ENCODE measurements at places on chromosomes 2 and 18.

DNA sequence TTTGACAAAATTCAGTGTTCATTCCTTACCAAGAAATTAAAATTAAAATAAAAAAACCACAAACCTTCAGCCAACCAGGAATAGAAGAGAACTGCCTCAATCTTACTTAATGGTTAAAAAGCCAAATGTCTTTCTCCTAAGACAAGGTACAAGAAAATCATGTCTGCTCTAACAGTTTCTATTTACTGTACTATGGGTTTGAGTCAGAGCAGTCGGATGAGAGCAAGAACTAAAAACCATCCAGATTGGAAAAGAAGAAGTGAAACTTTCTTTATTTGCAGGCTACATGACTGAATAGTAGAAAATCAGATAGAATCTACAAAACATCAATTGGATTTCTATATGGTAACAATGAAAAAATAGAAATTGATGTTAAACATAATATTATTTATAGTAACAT, 555.5 kb upstream of the TNP1 start:
- DNase-seq = no peak

- DNase-seq = no peak
These were observed 3.9 kb downstream of the EVA1A start for GRCh38 chr2:75556679-75557366.

- no peak for DNase-seq
These were observed 44.2 kb downstream of the LHCGR start for GRCh38 chr2:48711343-48711742.

DNA sequence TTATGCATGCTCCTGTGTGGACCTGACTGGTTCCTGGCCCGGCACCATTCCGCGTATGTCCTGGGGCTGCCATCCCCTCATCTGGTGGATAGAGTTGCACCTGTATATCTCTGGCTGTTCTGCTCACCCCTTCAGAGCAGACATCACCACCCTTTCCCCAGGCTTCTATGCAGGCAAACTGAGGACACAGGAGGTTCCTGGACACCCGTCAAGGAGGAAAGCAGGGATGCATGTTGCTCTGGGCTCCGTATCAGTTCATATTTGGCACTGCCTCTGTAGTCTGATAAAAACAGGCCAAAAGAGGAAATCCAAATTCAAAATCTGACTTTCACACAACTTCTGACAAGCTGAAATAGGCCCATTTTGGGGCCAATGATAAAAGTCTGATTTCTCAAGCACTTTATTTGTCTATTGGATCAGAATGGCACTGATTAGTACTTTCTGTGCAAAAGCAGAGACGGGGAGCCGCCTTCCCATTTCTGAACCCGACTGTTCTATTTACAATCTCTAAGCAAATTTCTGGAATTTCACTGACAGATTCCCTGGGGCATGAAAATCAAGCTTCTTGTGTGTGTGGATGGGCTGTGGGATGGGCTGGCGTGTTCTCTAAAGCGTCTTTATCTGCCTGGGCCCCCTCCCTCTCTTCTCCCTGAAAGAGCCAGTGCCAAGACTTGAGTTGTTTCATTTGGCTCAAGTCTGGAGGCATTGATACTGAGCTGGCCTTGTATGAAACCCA, 96.9 kb downstream of the SETBP1 start:
- DNase-seq = no peak

DNA sequence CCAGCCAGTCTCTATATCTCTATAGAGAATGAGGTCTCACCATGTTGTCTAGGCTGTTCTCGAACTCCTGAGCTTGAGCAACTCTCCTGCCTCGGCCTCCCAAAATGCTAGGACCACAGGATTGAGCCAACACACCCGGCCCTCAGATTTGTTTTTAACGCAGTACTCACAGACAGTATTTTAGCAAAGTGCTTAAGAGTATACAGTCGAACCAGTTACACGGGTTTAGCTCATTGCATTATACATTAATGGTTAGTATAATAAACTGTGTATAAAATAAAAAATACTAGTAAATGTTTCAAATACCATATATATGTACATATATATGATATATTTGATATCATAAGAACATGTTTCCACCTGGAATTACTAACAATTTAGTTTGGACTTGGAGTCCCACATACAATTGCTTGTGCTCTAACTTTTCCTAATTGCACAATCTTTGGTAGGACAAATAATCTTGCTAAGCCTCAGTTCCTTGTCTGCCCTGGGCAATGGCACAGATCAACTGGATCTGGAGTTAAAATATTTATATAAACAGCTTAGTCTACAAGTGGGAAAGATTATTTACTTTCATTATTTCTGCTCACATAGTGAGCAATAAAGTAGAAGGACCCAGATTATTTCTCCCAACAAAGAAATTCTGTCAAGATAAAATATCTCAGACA, 508.9 kb upstream of the LRATD1 start:
- DNase-seq = no peak

- DNase-seq = no peak
These were observed 216.4 kb downstream of the STK39 start for GRCh38 chr2:168030862-168031624.

GRCh38 chr18:52496426-52496825, 156.4 kb downstream of the DCC start:
- no peak for DNase-seq

GRCh38 chr18:79949697-79950487, 1.6 kb downstream of the SLC66A2 start:
- DNase-seq = no peak

DNA sequence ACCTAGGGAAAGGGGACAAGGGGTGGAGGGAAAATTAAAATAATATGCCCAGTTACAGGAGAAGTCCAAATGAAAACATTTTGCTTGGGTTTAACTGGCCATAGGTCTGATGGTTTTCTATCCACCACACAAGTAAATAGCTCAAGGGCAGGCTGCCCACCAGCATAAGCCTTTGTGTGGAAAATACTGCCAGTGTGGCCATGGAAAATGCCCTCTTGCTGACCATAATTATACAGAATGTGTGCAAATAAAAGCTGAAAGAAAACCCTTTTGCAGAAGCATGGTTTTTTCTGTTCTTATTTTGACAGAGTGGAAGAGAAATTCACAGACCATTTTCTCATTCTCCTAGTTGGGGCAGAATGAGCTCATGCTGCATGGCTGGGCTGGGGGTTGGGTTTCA, 111.3 kb upstream of the SIX2 start:
- no peak for DNase-seq

DNA sequence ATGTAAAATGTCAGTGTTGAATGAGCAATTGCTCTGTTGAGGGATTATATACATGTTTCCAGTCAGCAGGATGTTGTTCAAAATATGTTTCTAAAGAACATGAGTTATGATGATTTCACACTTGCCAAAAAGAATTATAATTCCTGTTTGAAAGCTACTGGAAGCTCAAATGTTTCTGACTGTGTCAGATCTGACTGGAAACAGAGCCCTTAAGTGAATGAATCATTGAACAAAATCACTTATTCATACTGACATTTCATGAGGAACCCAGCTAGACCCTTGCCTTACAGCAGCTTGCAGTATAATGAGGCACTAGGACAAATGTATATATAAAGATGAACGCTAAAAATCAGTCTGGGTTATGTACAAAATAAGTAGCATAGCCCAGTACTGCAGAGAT, 35.4 kb upstream of the ITGAV start:
- no peak for DNase-seq
